Skin of body (tissue), 3 donors: ENCODE measurements at places on chromosomes 13 and 19.

DNA sequence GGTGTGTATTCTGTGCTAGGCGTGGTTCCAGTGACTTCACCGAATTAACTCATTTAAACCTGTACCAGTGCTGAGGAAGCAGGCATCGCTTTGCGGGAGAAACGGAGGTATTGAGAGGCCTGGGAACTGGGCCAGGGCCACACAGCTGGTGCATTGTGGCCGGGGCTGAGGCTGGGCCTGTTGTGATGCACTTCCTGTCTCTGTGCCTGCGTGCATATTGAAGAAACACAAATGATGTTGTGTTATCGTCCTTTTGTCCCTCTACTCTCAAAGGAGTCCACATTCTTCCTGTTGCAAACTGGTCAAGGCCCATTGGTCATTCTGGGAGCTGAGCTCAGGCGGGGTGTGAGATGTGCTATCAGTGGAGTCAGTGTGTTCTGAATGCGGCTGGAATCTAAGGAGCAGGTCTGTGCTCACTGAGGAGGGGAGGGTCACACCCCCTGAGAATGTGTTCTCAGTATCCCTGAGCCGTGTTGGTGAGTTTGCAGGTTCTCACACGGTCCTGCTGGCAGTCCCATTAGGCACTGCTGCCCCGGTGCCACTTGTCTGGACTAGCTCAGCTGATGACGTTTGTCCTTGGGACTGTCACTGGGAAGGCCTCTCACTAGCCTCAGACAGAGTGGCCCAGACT lies 62.1 kb downstream of the ARHGEF7 start:
- no peak for DNase-seq

GRCh38 chr19:34067861-34068271 lies 104.4 kb upstream of the LSM14A start:
- no peak for DNase-seq

GRCh38 chr13:98515818-98516465 lies 61.0 kb downstream of the STK24 start:
- DNase-seq, result no peak

- no peak for DNase-seq
These were observed 1.4 kb upstream of the VSTM2B start for GRCh38 chr19:29524201-29524911.

GRCh38 chr19:16125737-16126495 lies 14.2 kb downstream of the RAB8A start:
- no peak for DNase-seq

GRCh38 chr19:46482631-46483030 lies 11.3 kb upstream of the PNMA8A start:
- no peak for DNase-seq

- DNase-seq, result no peak
These were observed 9.2 kb upstream of the SERP2 start for GRCh38 chr13:44364345-44365000.

DNA sequence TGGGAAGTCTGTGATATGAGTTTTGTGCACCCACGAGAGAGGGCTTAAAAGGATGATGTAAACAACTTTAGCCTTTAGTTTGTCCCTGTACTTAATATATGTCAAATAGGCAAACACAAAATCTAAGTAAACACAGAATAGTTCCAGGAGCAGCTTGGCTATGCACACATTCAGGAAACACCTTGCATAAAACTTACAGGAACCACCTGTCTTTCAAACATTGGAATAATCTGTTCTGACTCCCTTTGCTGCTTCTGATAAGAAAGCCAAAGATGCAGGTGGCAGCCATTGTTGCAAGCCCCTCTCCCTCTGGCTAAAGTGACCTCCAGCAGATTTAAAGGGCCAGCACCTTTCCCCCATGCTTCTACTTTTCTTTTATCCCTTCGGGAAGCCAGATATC lies 4.7 kb downstream of the EEF1AKMT1 start:
- no peak for DNase-seq

DNA sequence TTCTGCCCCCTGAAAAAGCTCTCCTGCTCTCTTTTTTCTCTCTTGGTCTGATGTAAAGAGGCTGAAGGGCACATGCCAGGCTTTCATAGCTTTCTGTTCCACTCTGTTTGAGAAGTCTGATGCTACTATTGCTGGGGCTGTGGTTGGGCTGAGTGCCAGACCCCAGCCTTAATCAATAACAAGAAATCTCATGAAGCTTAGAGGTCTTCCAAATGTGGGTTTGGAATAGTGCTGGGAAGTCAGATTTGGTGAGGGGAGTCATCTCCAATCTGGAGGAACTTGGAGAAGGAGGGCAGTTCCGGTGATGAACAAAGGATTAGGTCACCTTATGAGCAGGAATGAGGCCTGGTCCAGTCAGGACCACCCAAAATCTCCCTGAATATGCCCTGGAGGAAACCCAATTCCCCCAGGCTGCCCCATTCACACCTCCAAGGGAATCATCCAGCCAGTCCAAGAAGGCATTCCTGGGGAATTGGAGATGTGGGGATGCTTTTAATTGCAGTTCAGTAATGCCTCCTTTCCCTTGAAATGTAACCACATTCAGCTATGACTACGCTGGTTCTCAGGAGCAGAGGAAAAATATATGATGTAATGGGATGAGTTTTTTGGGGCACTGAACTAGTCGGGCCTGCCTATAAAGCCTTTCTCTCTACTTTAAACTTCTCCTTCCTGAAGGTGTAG lies 102.0 kb downstream of the STARD13 start:
- no peak for DNase-seq

- DNase-seq, result no peak
These were observed 7.1 kb downstream of the DNASE2 start for GRCh38 chr19:12873891-12874745.

DNA sequence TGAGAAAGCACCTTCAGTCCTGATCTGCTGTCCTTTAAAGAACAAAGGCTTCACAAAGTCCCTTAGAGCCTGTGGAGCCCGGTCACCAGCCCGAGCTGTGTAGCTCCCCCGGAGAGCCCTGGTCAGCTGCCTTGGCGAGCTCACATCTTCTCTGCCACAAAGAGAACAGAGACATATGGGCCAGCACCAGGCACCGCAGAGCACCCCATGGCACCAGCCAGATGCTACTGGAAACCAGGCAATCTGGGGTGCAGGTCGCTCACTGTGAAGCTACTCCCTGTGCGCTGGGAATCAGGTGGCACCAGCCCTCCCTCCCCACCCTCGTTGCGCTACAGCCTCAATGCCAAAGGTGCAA lies 44.3 kb upstream of the F7 start:
- no peak for DNase-seq

DNA sequence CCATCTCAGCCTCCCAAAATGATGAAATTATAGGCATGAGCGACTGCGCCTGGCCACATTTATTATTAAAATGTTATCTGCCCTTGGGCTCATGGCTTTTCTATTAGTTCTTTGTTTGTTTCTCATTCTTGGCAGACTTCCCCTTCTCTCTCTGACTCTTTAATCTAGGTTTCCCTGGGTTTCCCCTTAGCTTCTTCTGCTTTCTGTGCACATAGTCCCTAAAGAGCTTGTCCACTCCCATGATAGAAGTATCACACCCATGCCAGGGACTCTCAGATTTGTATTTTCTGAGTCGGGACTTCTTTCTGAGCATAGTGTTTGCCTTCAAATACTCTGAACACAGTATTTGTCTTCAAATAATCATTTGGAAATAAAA lies 38.6 kb upstream of the ITM2B start:
- DNase-seq, result no peak

DNA sequence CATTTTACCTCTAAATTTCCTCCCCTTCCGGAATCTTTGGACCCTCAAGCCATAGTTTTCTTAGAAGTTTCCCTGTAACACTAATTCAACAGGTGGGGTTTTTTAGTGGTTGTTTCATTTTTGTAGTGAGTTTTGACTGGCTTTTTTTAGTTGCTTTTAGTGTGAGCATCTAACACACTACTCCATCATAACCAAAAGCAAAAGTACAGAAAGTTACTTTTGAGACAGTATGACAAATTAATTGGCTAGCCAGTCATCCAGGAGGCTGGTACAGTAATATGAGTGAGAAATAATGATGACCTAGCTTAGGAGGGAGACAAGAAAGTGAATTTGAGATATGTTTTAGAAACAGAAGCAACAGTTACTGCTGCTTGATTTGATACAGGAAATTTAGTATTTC lies 71.5 kb downstream of the DNAJC15 start:
- DNase-seq, result no peak

DNA sequence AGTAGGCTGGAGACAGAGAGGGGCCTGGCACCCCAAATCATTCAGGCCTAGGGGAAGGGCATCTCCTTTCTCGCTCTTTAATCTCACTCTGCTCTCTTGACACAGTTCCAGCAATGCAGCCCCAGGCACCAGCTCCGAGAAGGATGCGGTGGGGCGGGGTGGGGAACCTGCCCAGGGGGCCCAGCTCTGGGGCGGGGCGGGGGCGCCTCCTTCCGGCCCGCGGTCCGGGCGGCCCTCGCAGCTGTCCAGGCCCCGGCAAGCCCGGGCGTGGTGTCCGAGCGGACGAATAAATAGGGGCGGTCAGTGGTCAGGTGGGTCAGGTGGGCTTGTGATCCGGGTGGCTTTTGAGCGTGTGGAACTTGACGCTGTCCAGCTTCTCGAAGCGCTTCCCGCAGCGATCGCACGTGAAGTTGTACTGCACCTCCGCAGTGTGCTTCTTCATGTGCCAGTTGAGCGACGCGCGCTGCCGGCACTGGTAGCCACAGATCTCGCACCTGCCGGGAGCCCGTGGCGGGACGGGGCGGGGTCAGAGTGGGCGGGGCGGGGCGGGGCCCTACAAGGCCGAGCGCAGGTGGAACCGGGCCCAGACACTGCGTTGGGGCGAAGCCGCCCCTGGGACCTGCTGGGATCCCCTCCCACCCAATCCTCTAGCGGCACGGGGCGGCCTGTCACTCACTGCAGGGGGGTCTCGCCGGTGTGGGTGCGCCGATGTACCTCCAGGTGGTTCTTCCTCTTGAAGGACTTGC lies 2.7 kb upstream of the ELAVL3 start:
- no peak for DNase-seq
